GOT3 (cell line): ENCODE measurements at places on chromosomes 7 and 10.

DNA sequence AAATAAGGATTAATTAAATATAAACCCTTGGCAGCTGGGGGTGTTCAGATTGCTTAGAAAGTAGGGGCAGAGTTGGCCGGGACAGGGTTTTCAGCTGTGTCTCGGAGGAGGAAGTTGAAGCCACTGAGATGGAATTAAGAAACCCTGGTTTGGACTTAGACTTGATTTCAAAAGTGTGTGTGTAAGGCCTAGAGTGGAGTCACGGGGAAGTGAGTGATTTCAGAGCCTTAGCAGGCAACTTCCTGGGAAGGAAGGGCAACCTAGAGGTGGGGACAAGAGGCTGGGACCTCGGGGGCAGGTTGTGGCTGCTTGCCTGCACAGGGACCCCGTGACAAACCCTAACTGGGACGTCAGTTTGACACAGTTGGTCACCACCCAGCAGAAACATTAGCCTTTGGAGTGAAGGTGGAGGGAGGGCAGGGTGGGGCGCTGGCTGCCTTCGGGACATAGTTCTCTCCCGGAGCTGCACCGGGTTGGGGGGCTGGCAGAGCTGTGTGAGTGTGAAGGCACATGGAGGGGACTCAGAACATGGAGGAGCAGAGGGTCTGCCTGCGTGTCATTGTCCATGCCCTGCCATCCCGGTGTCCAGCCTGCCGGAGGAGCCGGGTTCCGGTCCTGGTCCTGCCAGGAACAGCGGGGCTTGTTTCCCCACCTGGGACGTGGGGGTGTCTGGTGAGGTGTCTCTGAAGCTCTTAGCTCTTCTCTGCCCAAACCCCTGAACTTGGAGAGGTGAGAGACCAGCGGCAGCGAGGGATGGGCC lies 1.8 kb downstream of the BRI3 start:
- no peak for DNase-seq

- DNase-seq = no peak
These were observed 66.0 kb downstream of the CALD1 start for GRCh38 chr7:134845461-134845860.

- DNase-seq = no peak
These were observed 525.8 kb downstream of the NRG3 start for GRCh38 chr10:82400841-82401240.

DNA sequence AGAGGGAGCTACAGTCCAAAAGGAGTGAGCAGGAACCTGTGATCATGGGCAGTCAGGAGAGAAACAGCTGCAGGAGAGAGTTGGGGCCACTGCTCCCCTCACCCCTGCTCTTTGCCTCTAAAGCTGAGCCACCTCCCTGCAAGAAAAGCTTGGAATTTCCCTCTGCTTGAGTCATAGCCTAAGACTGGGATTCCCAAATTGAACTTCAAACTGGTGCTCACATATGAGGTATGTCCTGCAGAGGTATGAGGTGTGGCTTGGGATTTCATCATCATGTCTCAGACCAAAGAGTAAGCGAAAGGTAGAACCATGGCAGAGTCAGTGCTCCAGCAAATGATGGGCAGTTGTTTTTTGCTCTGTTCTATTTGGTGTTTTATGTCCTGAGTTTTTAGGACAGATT lies 237.1 kb upstream of the NRP1 start:
- DNase-seq = no peak

GRCh38 chr10:84660450-84661159 lies 332.2 kb downstream of the CCSER2 start:
- no peak for DNase-seq

- DNase-seq = no peak
These were observed 110.2 kb downstream of the COL13A1 start for GRCh38 chr10:69911613-69912528.

DNA sequence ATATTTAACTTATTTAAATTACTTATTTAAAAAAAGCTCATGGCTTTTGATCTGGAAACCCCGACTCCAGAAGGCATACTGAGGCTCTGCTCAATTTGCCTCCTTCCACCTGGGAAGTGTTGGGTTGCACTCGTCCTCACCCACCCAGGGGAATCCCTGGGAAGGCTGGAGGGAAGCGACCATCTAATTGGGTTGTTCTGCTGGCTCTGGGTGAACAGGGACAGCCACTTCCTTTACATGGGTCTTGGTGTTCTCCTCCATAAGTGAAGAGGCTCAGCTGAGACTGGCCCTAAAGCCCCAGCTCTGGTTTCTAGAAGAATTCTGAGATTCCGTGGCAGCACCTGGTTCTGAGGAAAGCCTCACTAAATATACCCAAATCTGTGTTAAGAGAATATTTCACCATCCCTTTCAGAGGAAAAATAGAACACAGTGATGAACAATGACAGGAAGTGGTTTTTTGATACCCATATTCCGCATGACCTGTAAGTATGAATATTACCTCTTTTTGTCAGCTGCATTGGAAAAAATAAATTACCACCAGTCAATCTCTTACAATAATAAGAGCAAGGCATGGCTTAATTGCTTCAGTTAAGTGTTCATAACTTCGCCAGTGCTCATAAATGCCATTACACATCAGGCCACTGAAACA lies 131.1 kb upstream of the SHH start:
- no peak for DNase-seq

DNA sequence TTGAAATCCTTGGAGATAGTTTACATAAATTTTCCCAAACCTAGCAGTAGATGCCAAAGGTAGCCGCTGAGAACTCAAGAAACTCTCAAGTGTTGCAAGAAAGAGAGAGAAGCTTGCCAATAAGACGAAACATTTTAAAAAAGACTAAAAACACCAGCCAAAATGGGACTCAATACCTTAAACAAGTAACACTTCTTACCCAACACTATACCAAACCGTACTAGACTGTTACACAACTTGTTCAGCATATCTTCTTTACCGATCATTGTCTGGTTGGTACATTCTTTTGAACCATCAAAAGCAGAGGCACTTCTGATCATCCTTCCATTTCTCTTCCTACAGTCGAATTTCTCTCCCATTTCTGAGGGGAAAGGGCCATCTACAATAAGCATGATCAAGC lies 4.8 kb upstream of the PTPN12 start:
- DNase-seq = no peak

DNA sequence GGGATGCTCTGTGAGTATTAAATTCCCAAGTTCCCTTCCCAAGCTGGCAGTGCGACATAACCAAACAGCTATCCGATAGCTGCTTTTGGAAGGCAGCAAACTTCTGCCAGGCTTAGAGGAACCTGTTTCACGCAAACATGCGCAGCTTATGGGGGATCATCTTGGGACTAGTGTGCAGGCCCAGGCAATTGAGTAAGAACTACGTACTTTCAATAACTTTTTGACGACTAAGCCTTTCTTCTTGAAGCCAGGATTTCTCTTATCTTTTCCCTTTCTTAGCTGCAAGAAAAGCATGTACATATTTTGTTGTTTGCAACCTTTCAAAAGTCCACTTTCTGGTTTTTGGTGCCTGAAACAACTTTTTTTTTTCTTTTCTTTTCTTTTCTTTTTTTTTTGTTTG lies 28.7 kb upstream of the SEPHS1 start:
- no peak for DNase-seq

DNA sequence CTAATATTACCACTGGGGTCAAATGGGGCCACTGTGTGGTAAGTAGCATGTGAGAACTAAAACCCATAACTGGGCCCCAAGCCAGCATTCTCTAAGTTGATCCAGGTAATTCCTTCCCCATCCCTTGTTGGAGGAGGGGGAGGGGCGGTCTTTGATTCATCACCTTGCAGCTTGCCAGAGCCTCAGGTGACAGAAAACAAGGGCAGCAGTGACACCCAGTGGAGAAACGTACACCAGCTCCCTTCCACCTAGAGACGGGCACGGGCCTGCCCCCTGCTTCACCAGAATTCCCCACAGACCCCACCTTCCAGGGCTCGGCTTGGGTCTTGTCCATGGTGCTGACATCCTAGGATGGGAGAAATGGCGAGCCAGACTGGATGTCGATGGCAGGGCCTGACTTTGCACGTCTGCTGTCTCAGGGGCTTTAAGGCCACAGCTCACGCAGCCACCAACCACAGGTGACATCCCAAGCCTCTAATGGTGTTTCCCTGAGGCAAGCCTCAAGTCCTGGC lies 102.0 kb downstream of the STRA8 start:
- DNase-seq = no peak

GRCh38 chr7:34850681-34851080 lies 186.6 kb downstream of the DPY19L1 start:
- no peak for DNase-seq

DNA sequence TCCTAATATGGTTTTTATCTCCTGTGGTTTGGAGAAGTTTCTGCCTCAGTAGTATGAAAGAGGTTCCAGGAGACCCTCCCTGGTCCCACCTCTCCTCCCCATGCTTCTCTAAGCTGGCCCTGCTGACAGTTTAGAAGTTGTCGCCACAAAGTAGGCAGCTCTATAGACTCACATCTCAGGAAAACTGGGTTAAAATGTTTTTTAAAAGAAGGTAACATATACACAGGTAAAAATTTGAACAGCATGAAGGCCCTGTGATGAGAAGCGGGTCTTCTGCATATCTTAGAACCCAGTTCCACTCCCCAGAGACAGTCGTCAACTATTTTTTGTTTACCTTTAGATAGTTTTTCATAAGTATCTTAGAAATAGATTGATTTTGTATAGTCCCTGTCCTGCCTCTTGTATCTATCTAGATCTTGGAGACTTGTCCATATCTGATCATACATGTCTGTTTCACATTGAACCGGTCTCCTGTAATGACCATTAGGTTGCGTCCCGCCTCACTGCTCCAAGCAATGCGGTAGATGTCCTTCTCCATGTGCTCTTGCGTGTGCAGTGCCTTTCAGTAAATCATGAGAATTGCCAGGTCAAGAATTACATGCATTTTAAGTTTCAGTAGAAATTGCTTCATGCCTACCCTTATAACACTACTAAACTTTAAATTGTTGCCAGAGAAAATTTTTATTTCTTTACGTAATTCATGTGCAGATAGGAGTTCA lies 2.2 kb downstream of the DUSP5 start:
- DNase-seq = no peak

DNA sequence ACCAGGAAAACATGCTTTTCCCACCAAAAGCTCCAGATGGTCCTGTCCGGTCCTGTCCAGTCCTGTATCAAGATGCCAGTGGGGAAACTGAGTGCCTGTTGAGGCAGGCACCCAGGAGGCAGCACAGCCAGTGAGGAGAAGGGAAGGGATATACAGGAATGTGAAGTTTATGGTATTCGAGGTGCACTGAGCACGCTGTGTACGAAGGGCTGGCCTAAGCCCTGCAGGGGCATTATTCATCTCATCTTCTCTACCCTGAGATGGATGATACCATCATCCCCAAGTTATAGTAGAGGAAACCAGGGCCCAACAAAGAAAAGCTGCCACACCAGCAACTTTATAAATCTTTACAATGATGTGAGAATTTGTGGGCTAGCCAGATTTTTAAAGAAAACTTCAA lies 23.4 kb upstream of the FXYD4 start:
- DNase-seq = no peak

DNA sequence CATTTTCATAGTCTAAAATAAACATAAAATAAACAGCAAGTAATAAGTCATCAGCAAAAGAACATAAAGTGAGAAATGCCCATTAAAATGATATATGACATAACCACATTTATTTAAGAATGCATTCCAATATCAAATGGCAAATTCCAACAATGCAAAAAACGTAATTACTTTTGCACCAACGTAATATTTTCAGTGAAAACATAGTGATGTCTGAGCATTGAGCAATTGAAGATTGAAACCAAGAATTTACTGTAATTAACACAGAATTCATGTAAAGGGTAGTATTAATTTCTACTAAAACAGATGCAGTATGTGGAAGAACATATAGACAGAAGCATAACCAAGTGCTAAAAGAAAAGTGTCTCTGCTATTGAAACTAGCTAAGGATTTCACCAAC lies 123.0 kb upstream of the TNS3 start:
- DNase-seq = no peak

DNA sequence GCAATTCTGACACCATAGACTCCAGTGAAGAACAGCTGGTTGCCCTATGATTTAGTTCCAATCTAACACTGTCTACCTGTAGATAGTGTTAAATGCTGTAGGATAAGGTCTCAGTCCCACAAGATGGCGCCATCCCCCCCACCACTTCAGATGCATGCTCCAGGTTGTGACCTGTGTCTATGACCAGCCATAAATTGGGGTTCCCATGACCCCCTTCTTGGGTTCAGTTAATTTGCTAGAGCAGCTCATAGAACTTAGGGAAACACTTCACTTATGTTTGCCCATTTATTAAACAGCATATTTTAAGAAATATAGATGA lies 13.1 kb downstream of the CCSER2 start:
- no peak for DNase-seq

DNA sequence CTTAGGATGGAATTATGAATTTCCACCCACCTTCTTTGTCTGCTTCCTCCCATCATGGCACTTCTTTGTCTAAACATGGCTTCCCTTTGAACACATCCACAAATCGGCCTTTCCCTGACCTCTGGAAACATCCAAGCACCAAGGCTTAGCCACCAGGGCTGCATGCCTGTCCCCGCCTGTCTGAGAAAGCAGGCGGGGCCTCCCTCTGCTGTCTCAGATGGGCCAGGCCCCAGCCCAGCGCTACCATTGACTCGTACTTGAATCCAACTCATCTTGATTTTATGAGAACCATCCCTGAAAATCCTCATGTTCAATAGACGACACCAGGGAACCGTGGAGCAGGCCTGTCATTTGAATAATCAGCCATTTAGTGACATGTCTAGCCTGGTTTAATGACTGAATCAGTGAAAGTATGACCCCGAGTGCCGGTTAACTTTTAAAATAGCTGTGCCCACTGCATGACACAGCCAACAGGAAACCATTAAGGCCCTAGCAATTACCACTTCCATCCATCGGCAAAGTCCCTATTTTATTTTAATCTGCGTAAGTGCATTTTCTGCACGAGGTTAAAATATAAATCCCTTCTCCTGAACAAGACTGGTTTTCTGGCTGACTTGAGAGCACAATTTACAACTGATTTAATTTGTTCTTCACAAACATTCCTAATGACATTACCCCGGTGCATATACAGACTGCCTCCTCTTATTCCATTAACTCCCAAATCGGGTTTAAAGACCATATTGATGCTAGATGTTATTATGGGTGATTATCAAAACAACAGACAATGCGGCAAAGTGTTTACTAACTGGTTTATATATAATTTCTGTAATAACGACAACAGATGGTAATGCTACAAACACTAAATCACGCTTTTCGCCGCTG lies 194.7 kb downstream of the BUB3 start:
- DNase-seq = no peak

- no peak for DNase-seq
These were observed 17.3 kb downstream of the SFTPA1 start for GRCh38 chr10:79628083-79628482.

DNA sequence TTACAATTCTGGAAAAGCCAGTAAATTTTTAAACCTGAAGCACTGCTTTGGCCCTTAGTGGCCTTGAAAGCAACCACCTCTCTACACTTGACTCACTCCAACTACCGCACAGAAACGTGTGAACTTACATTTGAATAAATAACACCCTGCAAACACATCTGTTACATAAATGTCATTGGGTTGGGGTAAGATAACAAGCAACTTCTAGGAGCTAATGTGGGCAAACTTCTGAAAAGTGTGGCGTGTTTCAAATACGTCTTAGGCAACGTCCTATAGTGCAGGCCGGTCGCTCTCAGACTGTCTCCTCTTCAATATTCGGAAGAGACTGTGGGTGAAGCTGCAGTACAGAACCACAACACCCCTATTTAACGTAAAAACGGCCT lies 474 bp downstream of the ORC5 start:
- no peak for DNase-seq

GRCh38 chr7:138449580-138449979 lies 10.5 kb upstream of the TRIM24 start:
- DNase-seq = no peak

GRCh38 chr7:138948403-138948802 lies 32.8 kb downstream of the KIAA1549 start:
- no peak for DNase-seq

- DNase-seq = no peak
These were observed 53.8 kb downstream of the PANK1 start for GRCh38 chr10:89591111-89591795.
